ENCODE measurements at places on chromosomes 5 and 9. TPM values are rescaled to one million over a fixed set of nuclear protein-coding genes. Genes with fewer than 3 reads are reported as not detected.
A peak's percentile ranks its signal among the peaks of the same experiment; 100 is the strongest.

PPP2R2B gene
- 0.62 TPM for total RNA-seq

BTNL8 gene
- total RNA-seq: not detected

GABRA6 gene
- 0.14 TPM for total RNA-seq

HTR1A gene
- total RNA-seq: not detected

LTC4S gene
- not detected for total RNA-seq

NHP2 gene
- 561 TPM for total RNA-seq

ZFP62 gene
- total RNA-seq: 22.6 TPM

PCDHGC5 gene
- total RNA-seq: 0.06 TPM

LCN15 gene
- not detected for total RNA-seq

MAMDC2 gene
- not detected for total RNA-seq

GDA gene
- 4.4 TPM for total RNA-seq

OTULINL gene
- 1.2 TPM for total RNA-seq

FAM153A gene
- total RNA-seq: 0.02 TPM

TMEM215 gene
- not detected for total RNA-seq

SAXO1 gene
- under 0.01 TPM for total RNA-seq

OR1J4 gene
- total RNA-seq: not detected

GRCh38 chr5:138663561-138663960 lies 88.4 kb upstream of the HSPA9 start:
- no peak for DNase-seq

DNA sequence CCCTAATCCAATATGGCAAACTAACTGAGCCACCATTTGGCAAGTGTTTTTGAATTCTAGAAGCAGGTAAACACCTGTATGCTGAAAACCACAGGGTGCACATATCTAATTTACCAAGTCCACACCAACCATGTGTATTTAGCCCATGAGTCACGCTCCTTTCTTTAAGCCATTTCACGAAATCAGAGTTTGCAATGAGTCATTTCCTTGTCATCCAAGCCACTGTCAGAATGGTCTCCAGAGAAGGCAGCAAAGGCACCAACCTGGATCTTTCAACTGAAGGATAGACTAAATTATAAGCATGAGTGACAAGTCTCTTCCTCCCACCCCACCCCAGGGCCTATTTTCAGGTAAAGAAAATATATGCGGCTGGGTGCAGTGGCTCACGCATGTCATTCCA lies 110.0 kb downstream of the PAX5 start:
- DNase-seq: peak; percentile 94

DNA sequence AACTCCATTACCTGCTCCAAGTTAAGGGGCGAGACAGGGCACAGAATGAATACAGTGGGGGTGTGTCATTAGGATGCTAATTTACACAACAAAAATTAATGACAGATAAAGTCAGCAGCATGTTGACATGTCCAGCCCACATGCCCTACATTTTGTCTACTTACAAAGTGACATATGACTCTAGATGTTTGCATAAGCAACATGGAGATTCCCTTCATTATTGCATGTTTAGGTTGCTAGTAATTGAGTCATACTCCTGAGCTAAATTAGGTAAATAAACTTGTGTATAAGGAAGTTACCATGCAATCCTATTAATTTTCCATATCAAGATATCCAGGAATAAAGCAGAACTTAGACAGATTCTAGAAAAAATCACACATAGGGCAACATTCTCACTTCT lies 232.2 kb downstream of the PDE4D start:
- DNase-seq: no peak

DNA sequence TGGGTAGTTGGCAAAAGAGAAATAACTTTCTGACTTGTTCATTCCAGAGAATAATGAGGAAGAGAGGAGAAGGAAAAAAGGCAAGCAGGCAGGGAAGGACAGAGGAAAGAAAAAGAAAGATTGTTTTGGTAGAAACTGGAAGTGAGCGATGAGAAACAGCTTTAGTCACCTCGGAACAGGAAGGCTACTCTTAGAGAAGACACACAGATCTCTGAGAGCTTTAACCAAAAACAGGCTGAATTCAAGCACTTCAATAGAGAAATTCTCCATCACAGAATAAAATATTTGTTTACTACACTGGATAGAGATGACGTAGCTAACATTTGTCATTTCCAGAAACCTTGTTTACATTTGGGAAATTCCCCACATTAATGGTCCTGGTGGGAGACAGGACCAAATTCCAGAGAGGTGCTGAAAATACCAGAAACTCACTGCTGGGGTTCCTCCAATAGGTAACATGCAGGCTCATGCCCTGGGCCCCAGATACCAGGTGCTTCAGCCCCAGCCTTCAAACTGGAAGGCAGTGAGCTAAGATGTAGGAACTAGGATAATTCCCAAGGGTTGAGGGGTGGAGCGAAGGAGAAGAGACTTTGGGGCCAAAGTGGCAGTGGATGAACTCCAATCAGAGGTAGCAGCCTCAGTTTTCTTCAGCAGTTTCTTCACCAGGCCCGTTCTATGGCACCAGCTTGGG lies 227.7 kb upstream of the GRAMD2B start:
- no peak for DNase-seq

- no peak for DNase-seq
Measured at GRCh38 chr9:133877967-133878366, 114.2 kb downstream of the VAV2 start.

GRCh38 chr5:39543335-39543734 lies 118.6 kb upstream of the DAB2 start:
- DNase-seq: no peak

GRCh38 chr5:75465480-75465879 lies 45.9 kb downstream of the CERT1 start:
- DNase-seq: no peak

DNA sequence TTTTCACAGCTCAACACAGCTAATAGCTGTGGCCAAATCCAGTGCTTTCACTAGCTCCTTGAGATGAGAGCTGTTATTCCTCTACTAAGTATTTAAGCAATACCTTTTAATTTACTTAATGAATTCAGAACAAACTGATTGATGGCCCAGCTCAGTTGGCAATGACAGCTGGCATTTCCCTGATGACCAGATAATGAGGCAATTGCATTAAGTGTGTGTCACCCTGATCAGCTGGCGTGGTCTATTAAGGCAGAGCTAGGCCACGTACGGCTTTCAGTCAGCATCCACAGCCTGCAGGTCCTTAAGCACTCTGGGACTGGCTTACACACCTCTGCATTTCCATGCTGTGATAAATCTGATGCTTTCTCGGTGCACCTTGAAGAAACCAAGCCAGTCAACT lies 34.4 kb downstream of the TTLL11 start:
- DNase-seq: no peak

DNA sequence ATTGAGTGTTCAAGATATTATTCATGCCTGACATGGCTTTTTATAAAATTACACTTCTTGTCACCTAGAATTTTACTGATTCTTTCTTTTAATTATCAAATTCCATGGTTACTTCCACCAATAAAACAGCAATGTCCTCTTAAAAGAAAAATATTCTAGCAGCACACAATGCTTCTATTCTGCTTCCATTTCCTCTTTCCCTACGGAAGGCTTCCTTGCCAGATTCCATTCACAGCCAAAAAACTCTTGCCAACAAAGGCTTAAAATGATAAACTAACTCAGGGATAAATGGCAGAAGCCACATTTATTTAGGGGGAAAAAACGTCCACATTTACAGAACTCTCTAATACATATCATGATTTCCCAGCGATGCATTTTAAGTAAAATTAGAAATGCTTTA lies 111.6 kb downstream of the CTNND2 start:
- no peak for DNase-seq

DNA sequence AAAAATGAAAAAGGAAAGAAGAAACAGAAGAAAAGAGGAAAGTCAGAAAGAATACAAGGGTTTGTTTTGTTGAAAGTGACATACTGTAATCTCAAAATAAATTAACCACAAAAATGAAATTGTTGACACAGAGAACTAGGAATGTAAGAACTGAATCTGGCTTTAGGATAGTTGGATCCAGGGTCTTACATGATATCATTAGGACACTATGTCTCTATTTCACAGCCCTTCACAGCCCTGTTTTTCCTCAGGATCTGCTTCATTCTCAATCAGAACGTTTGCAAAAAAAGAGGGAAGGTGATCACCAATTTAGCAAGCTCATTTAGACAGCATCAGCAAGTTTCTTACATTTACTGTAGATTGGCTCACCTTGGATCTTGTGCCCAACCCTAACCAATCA lies 188.5 kb upstream of the NREP start:
- no peak for DNase-seq

- DNase-seq: no peak
Measured at GRCh38 chr9:84838879-84839278, 169.3 kb downstream of the NTRK2 start.

- DNase-seq: no peak
Measured at GRCh38 chr5:43386960-43387362, 25.2 kb downstream of the CCL28 start.

GRCh38 chr9:99977033-99977792 lies 70.8 kb downstream of the STX17 start:
- no peak for DNase-seq

DNA sequence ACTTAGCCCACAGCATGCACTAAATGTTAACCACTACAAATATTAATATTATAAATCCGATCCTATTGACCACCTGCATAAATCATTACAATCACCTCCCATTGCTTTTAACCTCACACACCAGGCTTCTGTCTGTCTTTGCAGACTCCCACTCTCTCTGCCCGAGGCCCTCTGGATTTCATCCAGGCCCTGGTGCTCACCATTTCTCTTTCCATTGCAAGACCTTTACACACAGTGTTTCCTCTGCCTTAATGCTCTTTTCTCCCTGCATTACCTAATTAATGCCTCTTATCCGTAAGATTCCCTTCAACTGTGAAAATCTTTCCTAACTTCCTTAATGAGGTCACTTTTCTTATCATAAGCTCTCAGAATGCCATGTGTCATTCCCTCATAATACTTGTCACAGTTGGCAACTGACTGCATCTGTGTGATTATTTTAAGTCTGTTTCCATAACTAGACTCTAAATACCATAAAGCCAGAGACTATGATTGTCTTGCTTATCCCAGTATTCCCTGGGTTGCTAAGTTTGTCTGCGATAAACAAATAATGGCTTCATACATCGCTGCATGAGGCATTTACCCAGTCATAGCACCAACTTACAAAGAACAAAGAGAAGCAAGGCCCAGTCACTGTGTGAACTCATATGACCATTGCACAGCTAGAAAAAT lies 155.1 kb downstream of the CCDC192 start:
- DNase-seq: no peak

GRCh38 chr5:81003811-81004386 lies 43.7 kb downstream of the RASGRF2 start:
- DNase-seq: no peak

All from H4 (cell line).